A549 treated with CpdA at 1 μM for 4 hours (cell line): ENCODE measurements at places on chromosomes 4 and X. TPM values are rescaled to one million over a fixed set of nuclear protein-coding genes. Genes with fewer than 3 reads are reported as not detected.

S100G gene
- not detected in 5 replicates for total RNA-seq

NSUN7 gene
- total RNA-seq, result 0.14 to 0.53 TPM (median 0.30 TPM) in 5 replicates

MID1 gene
- total RNA-seq, result 38.0 to 54.9 TPM (median 47.8 TPM) in 5 replicates

APELA gene
- not detected in 5 replicates for total RNA-seq

ABRAXAS1 gene
- 4.9 to 9.5 TPM (median 6.2 TPM) in 5 replicates for total RNA-seq

ETDA gene
- total RNA-seq, result not detected in 5 replicates

PPP1R2C gene
- not detected in 5 replicates for total RNA-seq

PFKFB1 gene
- total RNA-seq, result 0.09 to 0.13 TPM (median 0.13 TPM) in 3 of 5 replicates, not detected in the others

ARHGEF38 gene
- not detected in 5 replicates for total RNA-seq

SERTM2 gene
- not detected in 5 replicates for total RNA-seq

FANCB gene
- total RNA-seq, result 2.7 to 4.0 TPM (median 3.4 TPM) in 5 replicates

VCX3A gene
- not detected in 5 replicates for total RNA-seq

NAA11 gene
- not detected in 5 replicates for total RNA-seq

AWAT2 gene
- not detected in 5 replicates for total RNA-seq

OTUD4 gene
- 14.2 to 19.5 TPM (median 17.0 TPM) in 5 replicates for total RNA-seq

NAP1L2 gene
- 1.2 to 1.3 TPM (median 1.3 TPM) in 5 replicates for total RNA-seq

MGARP gene
- 0.45 to 1.1 TPM (median 0.83 TPM) in 5 replicates for total RNA-seq

STATH gene
- total RNA-seq, result not detected in 5 replicates

SPANXA1 gene
- total RNA-seq, result 0.21 to 0.27 TPM (median 0.21 TPM) in 3 of 5 replicates, not detected in the others

GTPBP6 gene
- total RNA-seq, result 36.6 to 56.6 TPM (median 53.4 TPM) in 5 replicates

NIPAL1 gene
- 0.78 to 1.2 TPM (median 0.85 TPM) in 5 replicates for total RNA-seq

LGI2 gene
- total RNA-seq, result 0.09 to 0.32 TPM (median 0.20 TPM) in 5 replicates

ARSD gene
- 10.5 to 13.1 TPM (median 11.7 TPM) in 5 replicates for total RNA-seq

MFAP3L gene
- total RNA-seq, result 3.4 to 6.2 TPM (median 4.6 TPM) in 5 replicates

FOXO4 gene
- 1.3 to 1.8 TPM (median 1.7 TPM) in 5 replicates for total RNA-seq

AREG gene
- 65.6 to 93.2 TPM (median 79.1 TPM) in 5 replicates for total RNA-seq

CLGN gene
- 5.0 to 7.0 TPM (median 5.2 TPM) in 5 replicates for total RNA-seq

MAGEB16 gene
- total RNA-seq, result not detected in 5 replicates
